ENCODE measurements at places on chromosomes 3 and 15. TPM values are rescaled to one million over a fixed set of nuclear protein-coding genes. Genes with fewer than 3 reads are reported as not detected.

The ADPRH gene
- 10.5 TPM for total RNA-seq

The GRK7 gene
- total RNA-seq: not detected

The GOLGA6A gene
- not detected for total RNA-seq

The ACTC1 gene
- total RNA-seq: 2.1 TPM

The FEZF2 gene
- total RNA-seq: not detected

The TLR9 gene
- not detected for total RNA-seq

The LHFPL4 gene
- not detected for total RNA-seq

The ZKSCAN7 gene
- 6.5 TPM for total RNA-seq

The NRROS gene
- 8.6 TPM for total RNA-seq

The DNAJC17 gene
- 38.7 TPM for total RNA-seq

The ZNF620 gene
- 1.2 TPM for total RNA-seq
